ENCODE measurements at places on chromosomes 6 and 20. TPM values are rescaled to one million over a fixed set of nuclear protein-coding genes. Genes with fewer than 3 reads are reported as not detected.
A peak's percentile ranks its signal among the peaks of the same experiment; 100 is the strongest.

Gene PHF3
- 29.5 TPM for total RNA-seq

Gene PRDM13
- not detected for total RNA-seq

Gene USP49
- 0.87 TPM for total RNA-seq

Gene SLC22A2
- not detected for total RNA-seq

DNA sequence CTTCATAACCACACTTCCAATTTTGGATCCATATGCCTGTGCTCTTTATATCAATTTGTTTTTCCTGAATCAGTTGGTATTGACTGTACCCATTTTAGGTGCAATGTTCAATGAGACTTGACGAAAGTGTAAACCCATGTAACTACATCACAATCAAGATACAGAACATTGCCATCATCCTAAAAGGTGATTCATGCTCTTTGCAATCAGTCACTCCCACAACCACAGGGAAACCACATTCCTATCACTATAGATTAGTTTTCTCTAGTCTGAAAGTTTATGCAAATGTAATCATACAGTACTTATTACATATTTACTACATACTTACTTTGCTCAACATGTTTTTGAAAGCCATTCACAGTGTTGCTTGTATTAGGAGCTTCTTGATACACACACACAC, 167.4 kb downstream of the ADGRG6 start:
- no peaks in the 10 kb centered on the region for H3K27me3 ChIP-seq
- DNase-seq, result no peak
- no peaks in the 10 kb centered on the region for H3K4me1 ChIP-seq
- no peaks in the 10 kb centered on the region for H3K36me3 ChIP-seq
- no peak overlapping the region for H3K4me3 ChIP-seq

DNA sequence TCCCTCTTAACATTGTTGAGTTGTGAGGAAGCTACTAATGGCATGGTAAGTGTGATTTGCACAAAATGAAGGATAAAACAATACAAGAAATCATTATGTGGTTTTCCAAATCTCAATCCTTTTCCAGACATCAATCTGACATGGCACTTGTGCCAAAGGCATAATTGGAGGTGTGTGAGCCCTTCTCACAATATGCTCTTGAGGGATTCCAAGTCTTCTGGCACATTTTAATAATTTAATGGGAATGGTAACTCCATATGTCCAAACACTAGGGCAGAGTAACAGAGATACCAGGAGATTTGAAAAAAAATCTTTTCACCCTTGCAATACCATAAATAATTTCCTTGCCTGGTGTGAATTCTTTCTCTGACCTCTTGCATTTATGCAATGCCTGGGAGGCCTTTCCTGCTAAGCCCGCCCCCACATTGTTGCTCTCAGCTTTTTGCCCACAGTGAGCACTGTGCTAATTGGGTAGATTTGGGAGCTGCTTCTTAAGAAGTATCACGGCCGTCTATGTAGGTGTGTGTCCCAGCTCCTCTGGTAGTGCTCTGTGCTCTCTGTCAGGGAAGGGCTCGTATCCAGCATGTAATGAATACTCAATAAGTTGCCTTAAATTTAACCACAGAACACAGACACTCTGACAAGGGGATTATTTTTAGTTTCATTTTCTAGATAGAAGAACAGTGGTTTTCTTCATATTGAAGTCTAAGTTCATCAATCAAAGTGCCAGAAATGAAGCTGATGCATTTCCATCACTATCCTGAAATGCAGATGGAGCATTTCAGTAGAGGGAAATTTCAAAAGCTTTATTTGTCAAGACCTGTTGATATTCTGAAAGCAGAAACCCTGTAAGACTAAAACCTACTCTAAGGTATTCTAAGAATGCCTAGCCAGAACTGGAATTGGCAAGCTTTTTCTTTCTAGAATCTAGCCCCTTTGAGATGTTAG, 54.4 kb upstream of the CEP85L start:
- H3K27ac ChIP-seq, result no peak overlapping the region
- H3K36me3 ChIP-seq, result no peaks in the 10 kb centered on the region
- DNase-seq, result no peak
- no peak overlapping the region for H3K4me3 ChIP-seq
- H3K27me3 ChIP-seq, result no peaks in the 10 kb centered on the region
- H3K4me1 ChIP-seq, result no peaks in the 10 kb centered on the region

- H3K27me3 ChIP-seq, result no peaks in the 10 kb centered on the region
- H3K36me3 ChIP-seq, result peaks cover 8% of the 10 kb centered on the region
- H3K4me1 ChIP-seq, result peaks cover 21% of the 10 kb centered on the region
- DNase-seq, result no peak
- H3K4me3 ChIP-seq, result no peak overlapping the region
Observed at GRCh38 chr6:25925876-25926275, 4.6 kb downstream of the SLC17A2 start.

GRCh38 chr20:20136313-20136712, 84.0 kb downstream of the CFAP61 start:
- no peaks in the 10 kb centered on the region for H3K4me1 ChIP-seq
- H3K4me3 ChIP-seq, result no peak overlapping the region
- H3K27ac ChIP-seq, result no peak overlapping the region
- H3K36me3 ChIP-seq, result no peaks in the 10 kb centered on the region
- H3K27me3 ChIP-seq, result no peaks in the 10 kb centered on the region

- no peaks in the 10 kb centered on the region for H3K4me1 ChIP-seq
- H3K4me3 ChIP-seq, result no peak overlapping the region
- no peak for DNase-seq
- peaks cover 18% of the 10 kb centered on the region for H3K36me3 ChIP-seq
- no peaks in the 10 kb centered on the region for H3K27me3 ChIP-seq
Observed at GRCh38 chr6:144544266-144544830, 259.2 kb downstream of the UTRN start.

DNA sequence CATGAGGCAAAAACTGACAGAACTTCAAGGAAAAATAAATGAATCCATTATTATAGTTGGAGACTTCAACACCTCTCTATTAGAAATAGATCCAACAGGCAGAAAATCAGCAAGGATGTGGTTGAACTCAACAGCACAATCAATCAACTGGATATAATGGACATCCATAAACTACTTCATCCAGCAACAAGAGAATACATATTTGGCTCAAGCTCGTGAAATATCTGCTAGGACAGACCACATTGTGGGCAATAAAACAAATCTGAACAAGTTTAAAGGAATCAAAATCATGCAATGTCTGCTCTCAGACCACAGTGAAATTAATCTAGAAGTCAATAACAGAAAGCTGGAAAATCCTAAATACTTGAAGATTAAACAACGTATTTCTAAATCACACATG, 362.6 kb downstream of the CD109 start:
- H3K4me3 ChIP-seq, result no peak overlapping the region
- H3K36me3 ChIP-seq, result no peaks in the 10 kb centered on the region
- no peak for DNase-seq
- H3K27me3 ChIP-seq, result no peaks in the 10 kb centered on the region
- no peak overlapping the region for H3K27ac ChIP-seq

DNA sequence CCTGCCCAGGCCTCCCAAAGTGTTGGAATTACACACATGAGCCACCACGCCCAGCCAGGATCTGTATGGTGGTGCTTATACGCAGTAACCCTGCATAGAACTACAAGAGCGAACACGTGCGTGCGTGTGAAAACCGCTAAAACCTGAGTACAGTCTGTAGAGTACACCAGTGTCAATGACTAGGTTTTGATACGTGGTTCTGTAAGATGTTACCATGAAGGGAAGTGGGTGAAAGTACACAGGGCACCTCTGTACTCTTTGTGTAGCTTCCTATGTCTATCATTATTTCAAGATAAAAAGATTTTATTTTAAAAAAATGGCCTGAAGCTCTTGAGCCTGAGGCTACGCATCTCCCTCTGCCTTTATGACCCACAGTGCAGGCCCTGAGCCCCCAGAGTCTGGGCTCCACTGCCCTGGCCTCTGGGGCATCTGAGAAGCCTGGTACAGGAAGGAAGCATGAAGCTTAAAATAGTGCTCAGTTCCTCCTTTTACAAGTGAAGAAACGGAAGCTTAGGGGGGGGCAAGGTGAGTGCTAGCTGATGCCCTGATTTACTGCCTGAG, 21.6 kb downstream of the LY86 start:
- no peaks in the 10 kb centered on the region for H3K4me1 ChIP-seq
- no peaks in the 10 kb centered on the region for H3K27me3 ChIP-seq
- no peak for DNase-seq

GRCh38 chr6:55668591-55668990, 89.6 kb upstream of the HMGCLL1 start:
- no peaks in the 10 kb centered on the region for H3K4me1 ChIP-seq
- no peak overlapping the region for H3K4me3 ChIP-seq
- H3K36me3 ChIP-seq, result no peaks in the 10 kb centered on the region
- no peak overlapping the region for H3K27ac ChIP-seq

- H3K4me3 ChIP-seq, result no peak overlapping the region
- H3K4me1 ChIP-seq, result no peaks in the 10 kb centered on the region
- H3K27ac ChIP-seq, result no peak overlapping the region
Observed at GRCh38 chr6:98142839-98143238, 691.5 kb upstream of the POU3F2 start.

- no peak for DNase-seq
- H3K4me1 ChIP-seq, result no peaks in the 10 kb centered on the region
- no peak overlapping the region for H3K27ac ChIP-seq
- no peaks in the 10 kb centered on the region for H3K27me3 ChIP-seq
- no peak overlapping the region for H3K4me3 ChIP-seq
- H3K36me3 ChIP-seq, result no peaks in the 10 kb centered on the region
Observed at GRCh38 chr6:186340-186965, 105.8 kb upstream of the DUSP22 start.

DNA sequence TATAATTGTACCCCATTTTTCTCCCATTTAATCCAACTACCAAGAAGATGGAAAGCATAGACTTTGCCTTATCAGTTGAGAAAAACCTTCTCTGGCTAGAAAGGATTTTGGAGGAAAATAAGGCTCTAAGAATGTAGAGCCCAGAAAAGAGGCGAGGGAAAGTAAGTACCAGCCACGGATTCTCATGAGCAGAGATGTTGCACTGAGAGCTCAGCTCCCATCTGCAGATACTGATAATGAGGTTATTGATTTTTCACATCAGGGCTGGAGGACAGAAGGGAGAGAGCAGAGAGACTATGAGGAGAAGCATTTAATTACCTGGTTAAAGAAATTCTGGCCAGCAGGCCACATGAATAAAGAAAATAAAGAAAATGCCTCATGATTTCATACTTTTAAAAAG, 104.4 kb upstream of the FAM184A start:
- H3K4me1 ChIP-seq, result no peaks in the 10 kb centered on the region
- H3K36me3 ChIP-seq, result peaks cover 4% of the 10 kb centered on the region
- H3K4me3 ChIP-seq, result no peak overlapping the region
- H3K27me3 ChIP-seq, result no peaks in the 10 kb centered on the region

- no peaks in the 10 kb centered on the region for H3K4me1 ChIP-seq
- H3K27ac ChIP-seq, result no peak overlapping the region
- H3K4me3 ChIP-seq, result no peak overlapping the region
- H3K36me3 ChIP-seq, result no peaks in the 10 kb centered on the region
- no peaks in the 10 kb centered on the region for H3K27me3 ChIP-seq
Observed at GRCh38 chr20:30921286-30922071, 336.0 kb upstream of the DEFB115 start.

DNA sequence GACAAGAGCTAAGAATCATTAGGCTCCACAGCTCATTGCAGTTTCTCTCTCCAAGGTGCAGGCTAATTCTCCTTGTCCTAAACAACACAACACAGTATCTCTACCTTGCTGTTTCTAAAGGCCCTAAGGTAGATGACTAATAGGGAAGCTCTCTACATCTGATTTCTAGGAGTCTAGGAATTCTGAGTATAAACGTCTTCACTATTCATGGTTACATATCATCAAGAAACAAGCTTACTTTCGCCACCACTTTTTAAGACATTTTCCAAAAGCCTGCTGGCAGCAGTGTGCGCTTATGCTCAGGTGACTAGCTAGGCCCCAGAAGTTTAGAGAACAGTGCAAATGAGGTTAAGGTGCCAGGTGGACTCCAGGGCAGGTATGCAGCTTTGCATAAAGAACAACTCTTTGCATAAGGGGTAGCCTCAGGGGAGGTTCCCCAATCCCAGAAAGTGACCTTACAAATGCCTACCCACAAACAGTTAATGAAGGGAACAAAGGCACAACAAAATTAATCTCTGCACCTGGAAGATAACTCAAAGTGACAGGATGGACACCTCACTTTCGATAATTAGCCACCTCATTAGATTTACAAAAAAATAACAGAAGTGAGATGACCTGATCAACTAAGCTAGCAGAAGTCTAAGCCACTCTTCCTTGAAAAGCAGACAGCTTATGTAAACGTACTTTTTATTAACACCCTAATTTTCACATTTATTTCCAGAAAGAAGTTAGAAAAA, 20.1 kb downstream of the B4GALT5 start:
- no peaks in the 10 kb centered on the region for H3K4me1 ChIP-seq
- no peak overlapping the region for H3K4me3 ChIP-seq
- H3K27ac ChIP-seq, result peak overlapping the region; percentile 29
- DNase-seq, result no peak
- no peaks in the 10 kb centered on the region for H3K27me3 ChIP-seq
- H3K36me3 ChIP-seq, result no peaks in the 10 kb centered on the region

DNA sequence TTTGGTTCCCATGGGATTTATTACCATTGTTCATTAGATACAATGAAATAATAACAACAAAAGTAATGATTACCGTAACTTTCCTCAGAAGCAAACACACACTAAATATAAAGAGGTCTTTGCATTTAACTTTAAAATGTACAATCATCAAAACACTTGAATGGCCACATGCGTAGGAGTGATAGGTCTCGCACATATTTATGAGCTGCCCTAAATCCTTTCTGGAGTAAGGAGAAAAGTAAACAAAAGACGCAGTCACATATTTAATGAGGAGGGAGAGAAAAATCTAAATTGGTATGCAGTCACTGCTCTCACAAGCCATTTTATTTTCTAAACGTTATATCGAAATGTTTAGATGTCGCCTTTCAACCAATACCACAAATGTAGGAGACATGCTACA, 129.4 kb upstream of the TCF21 start:
- H3K4me3 ChIP-seq, result no peak overlapping the region

- no peaks in the 10 kb centered on the region for H3K36me3 ChIP-seq
- H3K27me3 ChIP-seq, result no peaks in the 10 kb centered on the region
- H3K4me3 ChIP-seq, result no peak overlapping the region
- H3K27ac ChIP-seq, result no peak overlapping the region
- no peak for DNase-seq
- H3K4me1 ChIP-seq, result no peaks in the 10 kb centered on the region
Observed at GRCh38 chr6:31058128-31058894, 48.0 kb downstream of the MUC22 start.

DNA sequence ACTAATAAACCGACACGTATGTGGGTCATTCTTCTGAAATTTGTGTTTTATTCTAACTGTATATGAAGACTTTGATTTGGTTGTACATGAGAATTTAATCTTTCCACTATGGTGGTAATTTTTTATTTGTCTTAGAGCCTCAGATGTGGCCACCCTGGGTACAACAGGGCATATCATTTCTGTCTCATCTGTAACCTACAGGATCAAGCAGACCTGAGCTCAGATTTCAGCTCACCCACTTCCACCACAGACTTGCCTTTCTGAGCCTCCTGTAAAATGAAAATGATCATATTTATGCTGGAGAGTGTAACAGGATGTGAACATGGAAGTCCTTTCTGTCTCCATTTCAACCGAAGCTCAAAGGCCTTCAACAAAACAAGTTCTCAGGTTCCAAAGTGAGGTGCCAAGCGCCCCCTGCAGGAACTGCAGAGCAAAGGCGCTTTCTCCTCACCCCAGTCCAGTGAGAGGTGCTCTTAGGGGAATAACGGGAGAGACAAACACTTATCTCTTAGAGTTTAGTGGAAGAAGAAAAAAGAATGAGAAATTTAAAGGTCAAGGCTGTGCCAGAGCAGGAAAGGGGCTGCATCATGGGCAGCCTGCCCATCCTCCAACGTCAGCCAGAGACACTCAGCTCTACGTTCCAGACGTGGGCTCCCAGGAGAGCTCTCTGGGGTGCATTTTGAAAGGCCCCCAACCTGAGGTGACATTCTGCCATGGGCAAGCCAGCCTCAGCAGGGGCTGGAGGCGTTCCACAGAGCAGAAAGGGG, 23.0 kb upstream of the CD24 start:
- no peaks in the 10 kb centered on the region for H3K36me3 ChIP-seq
- H3K27ac ChIP-seq, result no peak overlapping the region
- DNase-seq, result peak; percentile 61
- H3K4me3 ChIP-seq, result no peak overlapping the region
